SJSA1 (cell line): ENCODE measurements at places on chromosomes 16 and 17. TPM values are rescaled to one million over a fixed set of nuclear protein-coding genes. Genes with fewer than 3 reads are reported as not detected.

DNA sequence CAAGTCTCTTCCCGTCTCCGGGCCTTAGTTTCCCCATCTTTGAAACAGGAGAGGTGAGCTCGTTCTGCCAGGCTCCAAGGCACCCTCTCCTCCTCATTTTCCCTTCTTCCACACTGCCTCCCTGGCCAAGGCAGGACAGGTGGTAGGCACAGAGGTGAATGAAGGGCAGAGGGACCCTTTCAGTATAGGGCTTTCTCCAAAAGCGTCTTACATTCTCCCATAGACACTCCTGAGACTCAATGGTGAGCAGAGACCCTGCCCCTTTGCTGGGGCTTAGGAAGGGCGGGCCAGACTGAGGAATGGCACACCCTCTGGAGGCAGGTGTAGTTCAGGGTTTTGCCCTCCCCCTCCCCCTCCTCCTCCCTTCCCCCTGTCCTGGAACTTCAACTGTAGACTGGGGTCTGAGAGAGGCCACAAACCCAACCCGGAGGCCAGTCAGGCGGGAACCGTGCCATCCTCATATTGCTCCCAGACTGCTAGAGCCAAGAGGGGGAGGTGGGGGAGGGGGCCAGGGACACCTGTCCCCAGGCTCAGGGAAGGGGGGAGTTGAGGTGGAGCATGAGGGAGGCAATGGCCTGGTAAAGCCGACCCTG, 1.9 kb downstream of the PLEKHH3 start:
- no peak for DNase-seq

DNA sequence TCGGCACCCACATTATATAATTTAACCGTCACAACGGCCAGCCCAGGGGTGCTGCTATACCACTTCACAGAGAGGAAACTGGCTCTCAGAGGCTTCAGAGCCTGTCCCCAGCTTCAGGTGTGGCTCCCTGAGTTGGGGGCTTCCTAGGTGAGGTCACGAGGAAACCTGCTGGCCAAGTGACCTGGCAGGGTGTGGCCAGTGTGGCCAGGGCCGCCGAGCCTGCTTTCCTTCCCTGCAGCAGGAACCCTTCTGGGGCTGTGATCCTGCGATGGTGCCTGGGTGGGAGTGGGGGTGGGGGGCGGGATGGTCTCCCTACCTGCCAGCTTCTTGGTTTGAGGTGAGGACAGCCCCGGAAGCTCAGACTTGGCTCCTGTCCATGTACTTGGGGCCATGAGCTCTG, 39.9 kb downstream of the ADCY7 start:
- DNase-seq, result peak; percentile 37

DNA sequence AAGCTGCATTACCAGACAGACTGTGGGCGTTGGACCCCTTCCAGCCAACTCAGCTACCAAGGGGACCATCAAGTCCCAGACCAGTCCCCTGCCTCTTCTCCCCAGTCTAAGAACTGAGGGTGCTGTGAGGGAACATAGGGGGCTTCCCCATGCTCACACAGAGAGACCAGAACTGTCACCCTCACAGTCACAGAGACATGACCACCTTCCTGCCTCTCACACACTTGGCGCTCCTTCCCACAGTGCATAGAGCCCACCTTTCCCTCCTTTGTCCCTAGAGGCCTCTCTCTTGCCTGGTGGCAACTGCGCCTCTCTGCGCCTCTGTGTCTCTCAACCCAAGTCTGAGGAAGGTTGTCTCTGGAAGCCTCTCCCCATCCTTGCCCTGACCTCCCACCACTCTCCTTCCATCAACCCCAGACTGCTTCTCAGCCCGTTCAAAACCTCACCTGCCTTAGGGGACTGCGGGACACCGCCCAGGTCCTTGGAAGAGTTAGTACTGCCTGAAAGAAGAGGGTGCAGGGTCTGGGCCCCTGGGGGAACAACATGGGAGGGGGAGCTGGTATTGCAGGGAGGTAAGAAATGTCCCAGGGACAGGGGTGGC, 6.1 kb upstream of the LHX1 start:
- DNase-seq, result no peak

DNA sequence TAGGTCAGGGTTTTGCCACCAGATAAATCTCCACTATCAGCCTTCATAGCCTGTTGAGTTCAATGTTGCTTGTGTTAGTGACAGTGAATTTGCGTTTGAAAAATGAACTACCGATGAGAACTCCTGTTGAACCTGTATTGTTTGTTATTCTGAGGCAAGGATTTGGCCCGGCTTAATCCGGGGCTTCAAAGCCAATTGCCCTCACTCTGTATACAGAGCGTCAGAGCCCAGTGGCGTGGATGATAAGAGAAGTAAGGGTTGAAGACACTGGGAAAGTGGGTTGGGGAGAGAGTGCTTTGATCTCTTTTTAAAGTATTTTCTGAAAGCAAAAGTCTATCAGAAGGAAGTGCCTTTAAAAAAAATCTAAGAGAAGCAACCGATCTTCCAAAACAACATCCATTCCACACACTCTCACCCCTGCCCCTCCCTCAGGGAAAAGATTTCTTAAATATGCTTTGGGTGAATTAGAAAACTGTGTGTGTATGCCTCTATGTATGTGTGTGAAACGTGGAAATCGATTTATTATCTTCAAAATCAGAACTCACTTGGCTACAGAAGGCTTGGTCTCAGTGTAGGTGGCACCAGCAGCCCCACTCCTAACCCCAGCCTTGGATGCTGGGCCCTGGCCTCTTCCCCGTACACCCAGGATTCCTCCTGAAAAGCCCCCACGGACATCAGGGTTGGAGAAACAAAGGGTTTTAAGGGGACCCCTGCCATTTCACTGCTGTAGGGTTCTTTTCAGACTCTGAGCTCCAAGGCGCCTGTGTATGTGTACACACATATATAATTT, 8.8 kb downstream of the TBX4 start:
- DNase-seq, result no peak

DNA sequence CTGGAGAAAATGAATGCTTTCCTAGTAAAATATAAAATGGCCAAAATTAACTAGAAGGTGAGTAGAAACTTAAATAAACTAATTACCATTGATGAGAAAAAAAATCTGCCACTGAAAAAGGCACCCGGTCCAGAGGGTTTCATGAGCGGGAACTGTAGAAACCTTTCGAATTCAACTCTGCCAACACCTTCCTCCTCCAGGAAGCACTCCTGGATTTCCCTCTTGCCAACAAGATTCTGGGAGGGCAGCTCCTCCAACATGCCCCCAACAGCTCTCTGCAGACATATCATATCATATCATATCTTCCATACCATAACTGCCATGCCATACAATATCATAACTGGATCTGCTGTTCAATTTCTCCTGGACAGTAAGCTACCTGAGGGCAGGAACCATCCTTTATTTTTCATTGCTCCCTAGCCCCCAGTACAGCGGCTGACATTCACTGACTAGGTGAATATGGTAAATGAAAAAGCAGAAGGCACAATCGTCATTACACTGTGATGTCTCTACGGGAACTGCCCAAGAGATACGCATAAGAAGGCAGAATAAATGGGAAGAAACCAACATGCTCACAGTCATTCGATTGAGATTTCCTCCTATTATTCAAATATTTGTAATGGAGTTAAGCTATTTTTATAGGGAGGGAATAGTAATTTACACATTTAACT, 9.2 kb downstream of the ARHGAP27 start:
- no peak for DNase-seq

DNA sequence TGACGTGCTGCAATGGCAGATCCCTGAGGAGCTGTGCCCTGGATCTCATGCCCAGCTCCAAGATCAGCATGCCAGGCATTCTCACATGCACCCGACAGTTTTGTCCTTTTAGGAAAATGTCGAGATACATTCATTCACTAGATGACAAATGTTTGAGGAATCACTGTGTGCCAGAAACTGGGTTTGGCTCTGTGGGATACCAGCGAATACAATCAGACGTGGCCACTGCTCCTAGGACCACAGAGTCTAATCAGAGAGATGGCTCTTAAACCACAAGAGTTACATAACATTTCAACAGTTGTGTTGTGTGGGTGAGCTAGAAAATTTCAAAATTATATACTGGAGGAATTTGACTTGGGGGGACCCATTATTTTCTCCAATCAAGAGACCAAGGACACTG, 579.7 kb downstream of the CDH13 start:
- DNase-seq, result no peak

MT1A gene
- not detected in 2 replicates for total RNA-seq

GRCh38 chr17:38897671-38898290, 27.6 kb upstream of the LASP1NB start:
- DNase-seq, result no peak

GRCh38 chr16:52547834-52548215, 882 bp upstream of the TOX3 start:
- no peak for DNase-seq

DNA sequence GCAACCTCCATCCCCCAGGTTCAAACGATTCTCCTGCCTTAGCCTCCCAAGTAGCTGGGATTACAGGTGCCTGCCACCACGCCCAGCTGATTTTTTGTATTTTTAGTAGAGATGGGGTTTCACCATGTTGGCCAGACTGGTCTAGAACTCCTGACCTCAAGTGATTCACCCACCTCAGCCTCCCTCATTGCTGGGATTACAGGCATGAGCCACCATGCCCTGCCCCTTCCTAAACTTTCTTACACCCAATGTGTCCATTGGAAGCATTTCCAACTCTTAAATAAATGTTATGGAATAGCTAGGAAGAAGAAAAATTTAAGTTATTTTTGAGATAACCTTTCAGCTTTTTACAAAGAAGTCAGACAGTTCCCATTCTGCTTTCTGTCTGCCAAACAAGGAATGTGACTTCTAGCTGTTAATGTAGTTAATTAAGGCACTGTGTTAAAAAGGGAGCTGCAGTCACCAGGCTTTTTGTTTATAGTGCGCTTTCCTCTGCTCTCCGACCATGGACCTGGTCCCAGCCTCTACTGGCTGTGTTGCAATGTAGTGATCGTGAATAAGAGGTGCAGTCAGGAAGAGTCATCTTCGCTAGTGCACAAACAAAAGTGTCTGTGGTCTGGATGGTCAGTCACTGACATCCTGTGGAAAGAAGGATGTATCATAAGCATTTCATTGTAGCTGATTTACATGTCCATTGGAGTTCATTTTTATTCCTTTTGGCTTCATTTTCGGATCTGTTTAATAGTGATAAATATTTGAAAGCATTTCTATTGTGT, 39.7 kb downstream of the USP10 start:
- peak; percentile 71 for DNase-seq
